ENCODE measurements at places on chromosomes 13 and 19. TPM values are rescaled to one million over a fixed set of nuclear protein-coding genes. Genes with fewer than 3 reads are reported as not detected.

Gene ATP12A
- not detected for total RNA-seq

Gene PLA2G4C
- total RNA-seq, result 44.0 TPM

Gene CYP2F1
- not detected for total RNA-seq

Gene KCTD15
- 21.4 TPM for total RNA-seq

Gene GNG14
- not detected for total RNA-seq

Gene MUC16
- total RNA-seq, result under 0.01 TPM

DNA sequence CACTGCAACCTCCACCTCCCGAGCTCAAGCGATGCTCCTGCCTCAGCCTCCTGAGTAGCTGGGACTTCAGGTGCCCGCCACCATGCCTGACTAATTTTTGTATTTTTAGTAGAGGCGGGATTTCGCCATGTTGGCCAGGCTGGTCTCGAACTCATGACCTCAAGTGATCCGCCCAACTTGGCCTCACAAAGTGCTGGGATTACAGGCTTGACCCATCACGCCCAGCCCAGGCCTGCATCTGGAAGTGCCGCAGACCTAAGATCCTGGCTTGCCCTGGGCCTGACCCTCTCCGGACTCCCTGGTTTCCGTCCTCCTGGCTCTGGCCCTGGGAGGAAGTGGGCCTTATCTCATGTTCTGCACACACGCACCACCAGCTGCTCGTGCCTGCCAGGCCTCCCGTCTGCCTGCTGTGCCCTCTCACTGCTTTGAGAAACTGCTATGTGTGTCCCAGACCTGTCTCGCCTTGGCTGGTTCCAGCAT is 4.7 kb upstream of the PTGIR start:
- DNase-seq, result peak; percentile 53

DNA sequence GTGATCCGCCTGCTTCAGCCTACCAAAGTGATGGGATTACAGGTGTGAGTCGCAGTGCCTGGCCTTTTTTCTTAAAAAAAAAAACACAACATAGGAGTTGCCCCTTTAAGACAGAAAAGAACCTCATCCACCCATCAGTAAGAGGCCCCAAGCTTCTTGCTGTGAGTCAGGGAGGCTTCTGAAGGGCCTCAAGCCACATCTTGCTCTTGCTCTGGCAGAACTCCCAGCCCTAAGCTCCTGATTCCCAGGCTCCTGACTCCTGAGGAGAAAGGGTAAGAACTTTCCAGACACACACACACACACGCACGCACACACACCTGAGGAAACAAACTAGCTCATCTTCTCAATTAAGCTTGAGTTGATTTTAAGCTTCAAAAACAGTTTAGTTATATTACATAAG is 6.9 kb downstream of the ETFB start:
- no peak for DNase-seq

DNA sequence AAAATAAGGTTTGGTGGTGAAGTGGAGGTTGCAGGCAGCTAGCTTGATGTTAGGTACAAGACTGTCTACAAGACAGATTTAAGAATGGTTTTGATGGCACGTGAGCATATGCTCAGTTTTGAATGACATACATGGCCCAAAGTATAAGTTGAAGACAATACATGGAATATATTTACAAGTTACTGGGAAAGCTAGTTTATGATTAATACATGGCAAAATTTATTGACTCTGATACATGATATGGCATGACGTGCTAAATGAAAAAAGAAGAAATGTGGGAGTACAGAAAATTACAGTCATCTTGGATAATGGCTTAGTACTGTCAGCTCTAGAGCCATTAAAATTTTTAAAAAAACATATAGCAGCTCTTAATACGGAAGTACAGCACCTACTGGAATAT is 4.4 kb downstream of the KLF5 start:
- DNase-seq, result no peak

DNA sequence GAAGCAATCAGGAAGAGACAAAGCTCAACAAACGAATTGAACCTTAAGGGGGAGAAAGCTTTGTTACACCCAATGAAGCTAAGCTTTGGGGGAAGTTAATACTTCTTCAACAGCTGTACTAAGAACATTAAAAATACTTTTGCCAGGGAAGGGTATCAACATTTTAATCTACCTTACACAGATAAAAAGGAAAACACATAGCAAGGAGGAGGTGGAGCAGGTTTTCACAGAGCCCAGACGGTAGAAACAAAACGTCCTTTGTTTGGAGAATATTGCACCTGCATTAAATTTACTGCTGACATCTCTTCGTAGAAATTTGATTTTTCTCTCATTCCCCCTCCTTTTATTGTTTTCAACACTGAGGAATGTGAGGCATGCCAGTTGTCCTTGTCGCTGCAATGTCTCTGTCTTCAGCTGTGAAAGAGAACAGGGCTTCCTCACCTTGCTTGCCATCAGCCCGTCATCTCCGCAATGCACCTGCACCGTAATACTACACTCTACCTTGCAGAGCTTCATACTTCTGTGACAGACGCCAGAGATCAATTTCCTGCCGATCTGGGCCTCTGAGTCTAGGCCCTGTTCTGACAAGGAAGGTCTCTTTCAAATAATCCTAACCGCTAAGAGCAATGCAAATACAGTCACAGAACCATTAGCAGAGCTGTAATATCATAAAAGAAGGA is 270.8 kb downstream of the SPRY2 start:
- DNase-seq, result no peak

DNA sequence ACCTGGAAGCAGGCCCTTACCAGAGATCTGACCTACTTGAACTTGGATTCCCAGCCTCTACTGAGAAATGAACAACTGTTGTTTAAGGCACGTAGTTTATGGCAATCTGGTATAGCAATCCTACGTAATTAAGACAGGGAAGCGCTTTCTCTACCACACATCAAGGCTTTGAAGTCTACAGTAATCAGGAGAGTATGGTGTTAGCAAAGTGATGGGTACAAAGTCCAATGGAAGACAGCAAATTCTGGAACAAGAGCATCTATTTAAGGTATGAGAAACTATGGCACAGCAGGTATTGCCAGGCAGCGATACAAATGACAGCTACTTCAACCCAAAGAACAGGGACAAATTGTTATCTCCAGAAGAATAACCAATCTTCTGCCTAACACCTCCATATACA is 3.1 kb downstream of the ZNF563 start:
- no peak for DNase-seq

DNA sequence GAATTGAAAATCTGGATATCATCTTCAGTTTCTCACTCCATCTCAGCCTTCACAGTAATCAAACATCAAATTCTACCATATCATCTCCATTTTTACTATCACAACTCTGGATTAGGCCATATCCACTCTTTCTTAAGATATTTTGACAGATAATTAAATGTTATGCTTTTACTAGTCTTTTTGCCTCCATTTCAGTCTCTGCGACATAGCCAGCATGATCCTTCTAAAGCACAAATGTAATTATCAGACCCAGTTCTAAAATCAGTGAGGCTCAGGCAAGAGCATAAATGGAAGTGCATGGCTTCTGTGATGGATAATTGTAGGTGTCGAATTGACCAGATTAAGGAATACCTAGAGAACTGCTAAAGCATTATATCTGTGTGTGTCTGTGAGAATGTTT is 307.7 kb downstream of the PCDH20 start:
- no peak for DNase-seq

DNA sequence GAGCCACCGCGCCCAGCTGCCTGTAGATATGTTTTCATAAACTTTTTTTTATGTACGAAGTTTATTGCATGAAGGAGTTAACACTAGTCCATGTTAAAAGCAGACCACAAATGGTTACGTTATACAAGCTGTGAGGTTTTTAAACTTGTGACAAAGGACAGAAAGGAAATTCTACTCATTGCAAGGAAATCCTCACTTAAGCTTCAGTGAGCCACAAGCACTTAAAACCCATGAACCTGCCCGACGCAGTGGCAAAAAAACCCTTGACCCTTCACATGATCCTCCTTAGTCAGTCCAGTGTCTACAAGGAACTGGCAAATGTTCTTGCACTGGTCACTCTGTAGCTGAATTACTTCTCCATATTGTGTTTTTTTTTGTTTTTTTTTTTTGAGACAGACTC is 4.2 kb downstream of the MPND start:
- DNase-seq, result no peak

GRCh38 chr13:76326343-76326742 is 559.9 kb downstream of the KCTD12 start:
- no peak for DNase-seq

DNA sequence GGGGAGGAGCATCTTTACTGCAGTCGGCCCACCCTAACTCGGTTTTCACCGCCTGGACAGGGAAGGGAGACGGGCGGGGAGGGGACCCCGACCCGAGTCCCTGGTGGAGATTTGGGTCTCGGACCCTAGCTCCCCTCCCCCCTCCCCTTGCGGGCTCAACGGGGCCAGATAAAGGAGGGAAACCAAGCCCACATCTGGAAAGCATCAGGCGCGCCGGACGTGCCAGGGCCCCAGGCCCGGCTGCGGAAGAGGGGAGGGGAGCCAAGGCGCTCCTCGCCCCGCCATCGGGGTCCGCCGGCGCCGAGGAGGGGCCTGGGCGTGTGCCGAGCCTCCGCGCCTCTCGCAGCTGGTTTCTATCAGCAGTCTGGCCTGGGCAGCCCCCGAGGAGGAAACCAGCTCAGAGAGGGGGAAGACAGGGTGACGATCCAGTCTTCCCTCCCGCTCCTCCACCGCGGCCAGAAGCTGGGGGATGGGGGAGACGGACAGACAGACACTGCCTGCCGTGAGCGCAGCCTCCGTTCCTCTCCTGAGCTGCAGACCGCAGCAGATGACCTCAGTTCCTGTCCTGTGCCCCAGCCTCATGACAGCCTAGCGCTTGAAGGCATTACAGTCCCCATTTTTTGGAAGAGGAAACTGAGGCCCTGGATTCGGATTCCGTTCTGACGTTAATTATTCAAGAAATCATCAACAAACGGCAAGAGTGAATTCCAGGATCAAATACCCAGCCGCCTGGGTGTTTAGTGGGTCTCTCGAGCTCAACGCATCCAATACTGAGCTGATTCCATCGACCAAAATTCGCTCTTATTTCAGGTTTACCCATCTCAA is 3.6 kb upstream of the GNG8 start:
- no peak for DNase-seq
